ENCODE measurements at places on chromosomes 3 and 15. TPM values are rescaled to one million over a fixed set of nuclear protein-coding genes. Genes with fewer than 3 reads are reported as not detected.

The NANOGP8 gene
- not detected for total RNA-seq

The HTD2 gene
- 6.8 TPM for total RNA-seq

The ADGRG7 gene
- total RNA-seq, result not detected

The RARRES1 gene
- 4.9 TPM for total RNA-seq

The CD96 gene
- total RNA-seq, result 0.13 TPM

The PLSCR5 gene
- not detected for total RNA-seq

The ADAMTSL3 gene
- 1.7 TPM for total RNA-seq

The GOLGA6A gene
- not detected for total RNA-seq

The BTBD1 gene
- total RNA-seq, result 100 TPM

The JMJD7 gene
- 9.4 TPM for total RNA-seq
